ENCODE measurements at places on chromosomes 6 and 20.

DNA sequence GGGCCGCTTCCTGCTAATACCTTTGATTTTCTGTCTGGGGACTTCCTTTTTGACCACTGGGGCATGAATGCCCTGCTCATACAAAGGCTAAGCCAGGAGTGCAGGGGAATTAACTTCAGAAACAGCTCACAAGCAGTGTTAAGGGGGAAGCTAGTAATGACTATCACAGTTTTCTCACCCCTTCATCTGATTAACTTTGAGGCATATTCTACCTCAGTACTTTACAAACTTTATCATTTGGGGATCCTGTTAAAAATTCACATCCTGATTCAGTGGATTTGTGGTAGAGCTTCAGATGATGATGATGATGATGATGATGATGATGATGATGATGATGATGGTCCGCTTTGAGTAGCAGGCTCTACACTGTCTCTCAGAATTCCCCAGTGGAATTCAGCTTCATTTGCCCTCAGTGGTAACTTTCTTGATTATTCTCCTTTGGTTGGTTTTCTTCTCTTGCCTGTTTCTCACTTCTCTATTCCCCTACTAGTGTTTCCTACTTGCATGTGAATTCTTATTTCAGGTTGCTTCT lies 78.4 kb upstream of the TMEM170B start:
- no peak for DNase-seq

- no peak for DNase-seq
Observed at GRCh38 chr6:39516471-39516870, 194.0 kb upstream of the KCNK16 start.

GRCh38 chr6:22807261-22807660 lies 237.9 kb downstream of the HDGFL1 start:
- no peak for DNase-seq

DNA sequence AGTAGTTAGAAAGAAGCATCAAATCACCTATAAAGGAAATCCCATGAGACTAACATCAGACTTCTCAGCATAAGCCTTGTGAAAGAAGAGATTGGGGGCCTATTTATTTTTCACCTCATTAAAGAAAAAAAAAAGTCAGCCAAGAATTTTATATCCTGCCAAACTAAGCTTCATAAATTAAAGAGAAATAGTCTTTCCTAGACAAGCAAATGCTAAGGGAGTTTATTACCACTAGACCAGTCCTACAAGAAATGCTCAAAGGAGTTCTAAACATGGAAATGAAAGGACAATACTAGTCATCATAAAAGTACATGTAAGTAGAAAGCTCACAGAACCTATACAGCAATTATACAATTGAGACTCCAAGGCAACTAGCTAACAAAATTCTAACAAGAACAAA lies 96.5 kb upstream of the OLIG3 start:
- DNase-seq, result no peak

DNA sequence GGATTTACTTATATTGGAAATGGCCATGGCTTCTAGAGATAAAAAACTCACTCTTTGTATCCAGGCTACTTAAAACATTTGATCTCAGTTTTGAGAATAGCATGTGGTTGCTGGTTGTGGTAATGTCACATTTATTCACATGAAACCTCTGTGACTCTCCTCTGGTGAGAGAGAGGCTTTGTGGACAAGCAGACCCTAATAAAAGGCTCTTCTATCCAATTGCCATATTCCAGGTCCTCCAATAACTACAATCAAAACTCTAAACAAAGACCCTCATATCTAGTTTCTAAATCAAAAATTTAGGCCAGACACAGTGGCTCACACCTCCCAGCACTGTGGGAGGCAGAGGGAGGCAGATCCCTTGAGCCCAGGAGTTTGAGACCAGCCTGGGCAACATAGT lies 176.3 kb upstream of the LAMP5 start:
- DNase-seq, result no peak

GRCh38 chr6:155372256-155372655 lies 58.0 kb upstream of the TFB1M start:
- DNase-seq, result no peak

DNA sequence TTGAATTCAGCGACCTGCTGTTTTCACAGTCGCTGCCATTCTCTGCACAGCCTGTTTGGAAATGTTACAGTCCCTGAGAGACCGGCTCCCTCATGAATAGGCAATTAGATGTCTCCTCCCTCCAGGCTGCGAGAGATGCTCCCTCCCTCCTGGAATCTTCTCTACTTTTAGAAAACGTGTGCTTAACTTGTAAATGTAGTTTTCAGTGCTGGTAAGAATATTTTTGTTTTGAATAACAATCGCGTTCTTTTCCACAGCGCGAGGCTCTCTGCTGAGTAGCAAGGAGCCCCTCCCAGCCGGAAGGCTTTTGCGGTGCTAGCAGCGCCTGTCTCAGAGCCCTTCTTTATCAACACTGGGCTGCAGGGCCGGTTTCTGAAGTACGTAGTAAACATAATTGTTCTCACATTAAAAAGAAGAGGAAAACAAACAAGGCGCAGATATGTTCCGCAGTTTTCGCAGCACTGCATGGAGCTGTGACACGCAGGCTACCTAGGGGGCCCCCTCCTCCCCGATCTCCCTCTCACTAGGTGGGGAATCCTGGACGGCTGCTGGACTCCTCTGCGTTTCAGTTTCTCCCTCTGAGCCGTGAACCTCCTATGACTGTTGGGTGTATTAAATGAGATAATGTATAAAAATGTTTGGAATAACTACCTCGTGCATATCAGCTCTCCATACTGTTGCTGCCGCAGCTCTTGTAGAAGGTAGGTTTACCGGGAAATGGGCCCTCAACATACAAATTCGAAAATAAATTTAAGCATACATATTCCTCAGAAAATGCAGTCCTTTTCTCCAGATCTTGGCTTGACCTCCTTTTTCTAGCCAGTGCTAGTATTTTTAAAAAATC lies 79.0 kb upstream of the SPACA1 start:
- DNase-seq, result no peak

GRCh38 chr6:14709066-14709670 lies 536.7 kb upstream of the JARID2 start:
- no peak for DNase-seq

DNA sequence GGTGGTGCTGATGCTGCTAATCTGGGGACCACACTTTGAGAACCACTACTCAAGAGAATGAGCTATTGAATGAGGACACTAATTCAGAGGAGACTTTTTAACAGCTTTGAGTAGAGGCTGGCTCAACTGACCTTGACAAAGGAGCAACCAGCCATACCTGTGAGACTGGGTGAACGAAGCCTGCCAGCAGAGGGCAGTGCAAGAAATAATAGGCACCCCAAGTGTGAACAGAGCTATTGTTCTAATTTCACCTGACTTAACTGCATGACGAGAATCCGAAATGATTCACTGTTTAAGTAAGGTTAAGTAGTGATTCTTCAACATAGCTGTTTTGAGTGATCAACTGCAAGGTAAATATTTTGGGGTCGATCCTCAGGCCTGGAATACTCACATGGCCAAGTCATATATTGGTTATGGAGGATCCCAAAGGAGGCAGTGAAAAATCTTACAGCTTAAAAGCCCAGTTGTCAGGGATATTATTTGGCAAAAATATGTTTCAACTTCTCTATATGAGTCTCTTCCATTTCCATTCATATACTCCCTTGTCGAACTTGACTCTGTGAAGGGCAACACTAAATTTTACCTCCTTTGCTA lies 550.5 kb upstream of the MARCKS start:
- DNase-seq, result no peak

DNA sequence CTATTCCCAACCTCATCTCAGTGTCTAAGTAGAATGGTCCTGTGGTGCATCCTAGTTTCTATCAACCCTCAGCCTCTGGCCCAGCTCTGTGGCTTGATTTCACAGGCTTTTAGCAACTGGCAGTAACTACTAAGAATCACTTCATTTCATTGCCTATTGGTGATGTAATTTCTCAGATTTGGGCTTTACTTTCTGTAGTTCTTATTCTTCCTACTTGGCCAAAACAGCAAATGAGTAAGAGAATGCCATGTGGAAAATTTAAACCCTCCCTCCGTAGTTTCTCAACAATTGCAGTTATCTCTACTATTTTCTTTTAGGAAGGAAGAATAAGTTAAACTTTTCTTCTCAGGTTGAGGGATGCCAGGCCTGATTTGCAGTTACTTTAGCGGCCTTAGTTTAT lies 387.3 kb downstream of the CDKAL1 start:
- DNase-seq, result no peak

All from fibroblast of skin of left quadriceps (primary cell).